Hair follicle dermal papilla cell (primary cell): ENCODE measurements at places on chromosomes 7 and 10. TPM values are rescaled to one million over a fixed set of nuclear protein-coding genes. Genes with fewer than 3 reads are reported as not detected.

ANXA8 gene
- 0.97 and 1.1 TPM in 2 replicates for total RNA-seq

SLC18A3 gene
- not detected in 2 replicates for total RNA-seq

ARHGEF5 gene
- 8.7 and 10.1 TPM in 2 replicates for total RNA-seq

MEOX2 gene
- total RNA-seq = 4.5 and 7.6 TPM in 2 replicates

GRM8 gene
- total RNA-seq = not detected in 2 replicates

TNPO3 gene
- total RNA-seq = 66.7 and 86.5 TPM in 2 replicates

TCERG1L gene
- not detected in 2 replicates for total RNA-seq

SEMA4G gene
- total RNA-seq = 0.85 and 1.8 TPM in 2 replicates

GPC2 gene
- total RNA-seq = 0.73 and 1.6 TPM in 2 replicates

FAM25A gene
- not detected in 2 replicates for total RNA-seq

MMS19 gene
- 94.9 and 97.0 TPM in 2 replicates for total RNA-seq

FAM25C gene
- not detected in 2 replicates for total RNA-seq

NSMCE4A gene
- 13.4 and 16.7 TPM in 2 replicates for total RNA-seq

MMRN2 gene
- 1.5 and 1.6 TPM in 2 replicates for total RNA-seq

HOXA1 gene
- under 0.01 TPM in 1 of 2 replicates, not detected in the other for total RNA-seq

KEL gene
- total RNA-seq = not detected in 2 replicates

ZNF282 gene
- 42.9 and 48.2 TPM in 2 replicates for total RNA-seq

GIMAP7 gene
- not detected in 2 replicates for total RNA-seq

ZNF248 gene
- total RNA-seq = 7.0 and 8.4 TPM in 2 replicates

SPACDR gene
- total RNA-seq = 0.32 TPM in 1 of 2 replicates, not detected in the other

ANKRD30A gene
- not detected in 2 replicates for total RNA-seq
